ENCODE measurements at places on chromosomes 2 and 18. TPM values are rescaled to one million over a fixed set of nuclear protein-coding genes. Genes with fewer than 3 reads are reported as not detected.

- no peak for DNase-seq
Observed at GRCh38 chr18:78704971-78705461, 274.6 kb upstream of the SALL3 start.

GRCh38 chr2:19810148-19810547 is 91.6 kb downstream of the TTC32 start:
- DNase-seq, result no peak

The IL18RAP gene
- total RNA-seq, result not detected

The CNNM3 gene
- 12.3 TPM for total RNA-seq

- no peak for DNase-seq
Observed at GRCh38 chr2:207987025-207987716, 38.2 kb downstream of the PLEKHM3 start.

The NETO1 gene
- total RNA-seq, result 12.9 TPM

The ZBTB7C gene
- total RNA-seq, result 1.1 TPM
